Inflammatory macrophage treated with lipopolysaccharide for 1 hour (primary cell): ENCODE measurements at places on chromosomes 5 and 9.

- DNase-seq: no peak
Measured at GRCh38 chr5:3214838-3215374, 380.7 kb upstream of the IRX1 start.

DNA sequence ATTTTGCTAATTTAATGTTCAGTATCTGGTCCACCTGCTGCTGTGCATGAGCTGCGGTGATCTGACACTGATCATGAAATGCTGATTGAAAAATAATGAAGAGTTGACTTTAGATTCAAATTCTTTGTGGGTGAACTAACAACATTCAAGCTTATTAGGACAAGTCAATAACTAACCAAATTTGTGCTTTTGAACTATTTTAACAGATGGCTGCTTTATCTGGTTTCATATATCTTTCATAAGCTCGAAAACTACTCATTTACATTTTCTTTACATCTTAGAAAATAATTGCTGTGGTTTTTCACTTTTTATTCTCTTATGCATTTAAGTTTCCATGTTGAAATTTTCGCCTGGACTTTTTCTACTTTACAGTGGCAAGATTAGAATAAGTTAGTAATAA is 274.8 kb upstream of the CCNG1 start:
- DNase-seq: no peak

GRCh38 chr9:128497824-128498610 is 6.5 kb upstream of the GLE1 start:
- no peak for DNase-seq

DNA sequence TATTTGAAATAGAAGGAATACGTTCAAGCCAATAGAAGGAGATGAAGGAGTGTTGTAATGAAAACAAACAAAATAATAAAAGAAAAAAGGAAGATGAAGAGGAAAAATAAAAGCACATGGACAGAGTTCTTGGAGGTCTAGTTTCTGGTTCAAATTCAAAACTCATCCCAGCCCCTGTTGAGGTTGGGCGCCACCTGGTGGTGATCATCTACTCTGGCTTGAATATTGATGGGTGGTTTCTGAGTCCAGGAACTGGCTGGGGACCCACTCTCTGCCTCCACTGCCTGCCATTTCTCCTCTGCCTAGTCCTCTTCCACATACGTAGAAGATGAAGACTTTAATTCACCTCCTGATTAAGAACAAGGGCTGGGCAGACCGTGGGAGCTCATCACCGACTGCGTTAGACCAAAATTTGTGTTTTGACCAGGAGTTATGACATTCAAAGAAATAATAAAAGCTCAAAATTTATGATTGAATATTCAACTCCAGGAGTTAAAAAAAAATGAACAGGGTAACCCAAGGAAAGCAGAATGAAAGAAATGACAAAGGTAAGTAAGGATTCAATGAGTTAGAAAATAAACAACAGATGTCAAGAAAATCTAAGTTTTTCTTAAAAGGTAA is 99.0 kb upstream of the SLC1A3 start:
- peak; percentile 48 for DNase-seq

GRCh38 chr9:121876255-121876654 is 216.9 kb downstream of the TTLL11 start:
- no peak for DNase-seq

DNA sequence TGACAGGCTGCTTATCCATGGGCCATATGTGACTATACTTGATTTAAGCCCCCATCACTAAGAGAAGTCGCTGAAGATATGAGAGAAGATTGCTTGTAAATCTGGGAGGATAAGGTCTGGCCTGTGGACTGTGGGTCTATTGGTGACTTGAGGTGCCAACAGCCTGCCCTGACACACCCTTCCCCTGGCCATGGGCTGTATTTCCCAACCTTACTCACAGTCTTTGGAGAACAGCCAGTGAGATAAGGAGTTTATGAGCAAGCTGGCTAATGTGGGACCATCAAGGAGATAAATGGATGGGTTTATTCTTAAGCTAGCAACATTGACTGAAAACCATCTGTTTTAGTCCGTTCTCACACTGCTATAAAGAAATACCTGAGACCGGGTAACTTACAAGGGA is 231.3 kb downstream of the ZSWIM6 start:
- DNase-seq: no peak

DNA sequence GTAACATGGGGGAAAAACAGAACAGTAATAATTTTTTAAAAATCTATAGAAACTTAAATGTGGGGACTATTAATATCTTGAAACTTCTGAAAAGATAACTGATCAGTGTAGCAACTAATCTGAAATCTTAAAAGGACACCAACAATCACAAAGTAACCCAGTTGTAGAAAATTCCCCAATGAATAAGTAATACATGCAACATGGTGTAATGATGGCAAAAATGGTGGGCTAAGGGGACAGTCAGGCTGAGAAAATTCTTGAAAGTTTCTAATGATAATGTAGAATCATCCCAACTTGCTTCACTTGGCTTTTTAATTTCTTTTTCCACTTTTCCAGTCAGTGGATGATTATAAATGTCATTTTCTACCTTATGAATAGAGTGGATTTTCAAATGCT is 5.4 kb downstream of the NFIL3 start:
- DNase-seq: no peak

DNA sequence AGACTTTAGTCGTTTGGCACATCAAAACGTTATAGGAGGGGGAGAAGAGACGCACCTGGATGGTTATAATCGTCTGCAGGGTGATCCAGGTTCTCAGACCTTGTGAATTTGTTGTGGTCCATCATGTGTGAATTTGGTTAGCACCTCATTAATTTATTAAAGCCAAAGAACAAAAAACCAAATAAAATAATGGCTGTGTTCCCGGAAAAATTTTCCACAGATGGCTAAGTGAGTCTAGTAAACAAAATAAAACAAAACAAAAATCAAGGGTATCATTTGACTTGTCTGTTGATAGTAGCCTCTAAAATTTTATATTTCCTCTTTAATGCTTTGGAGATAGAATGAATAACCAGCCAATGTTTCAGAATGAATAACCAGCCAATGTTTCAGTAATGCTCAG is 119.7 kb downstream of the ACTBL2 start:
- no peak for DNase-seq

- DNase-seq: no peak
Measured at GRCh38 chr5:51479840-51480239, 96.6 kb downstream of the ISL1 start.

DNA sequence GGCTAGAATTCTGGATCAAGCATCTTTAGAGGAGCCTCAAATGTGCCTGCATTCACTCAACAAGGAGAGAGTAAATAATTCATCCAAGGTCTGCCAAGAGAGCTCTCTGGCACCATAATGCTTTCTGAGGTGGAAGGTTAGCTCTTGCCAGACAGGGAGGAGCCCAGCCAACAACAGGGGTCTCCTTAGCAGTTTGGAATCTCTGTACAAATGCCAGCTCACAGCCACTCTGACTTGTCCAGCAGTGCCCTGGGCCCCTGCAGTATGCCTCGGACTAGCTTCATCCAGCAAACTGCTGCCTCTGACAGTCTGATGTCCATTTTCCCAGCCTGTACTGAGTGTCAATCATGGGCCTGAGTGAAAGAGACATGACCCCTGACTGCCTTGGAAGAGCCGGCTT is 127.2 kb upstream of the SLC44A1 start:
- DNase-seq: no peak

DNA sequence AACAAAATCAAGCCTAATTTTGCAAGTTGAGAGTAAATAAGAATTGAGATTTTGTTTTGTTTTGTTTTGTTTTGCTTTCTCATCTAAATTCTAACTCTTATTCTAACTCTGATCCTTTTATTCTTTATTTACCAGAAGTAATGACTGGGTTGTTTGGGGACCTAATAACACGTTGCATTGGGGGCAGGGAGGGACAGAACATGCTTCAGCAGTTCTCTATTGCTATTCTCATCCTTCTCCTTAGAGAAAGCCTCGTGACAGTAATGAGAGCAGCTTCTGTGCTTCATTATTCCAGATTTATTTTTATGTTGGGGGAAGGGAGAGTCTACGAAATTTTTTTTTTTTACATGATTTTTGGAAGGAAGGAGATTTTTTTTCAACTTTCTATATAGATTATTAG is 21.1 kb downstream of the CPEB4 start:
- DNase-seq: no peak

DNA sequence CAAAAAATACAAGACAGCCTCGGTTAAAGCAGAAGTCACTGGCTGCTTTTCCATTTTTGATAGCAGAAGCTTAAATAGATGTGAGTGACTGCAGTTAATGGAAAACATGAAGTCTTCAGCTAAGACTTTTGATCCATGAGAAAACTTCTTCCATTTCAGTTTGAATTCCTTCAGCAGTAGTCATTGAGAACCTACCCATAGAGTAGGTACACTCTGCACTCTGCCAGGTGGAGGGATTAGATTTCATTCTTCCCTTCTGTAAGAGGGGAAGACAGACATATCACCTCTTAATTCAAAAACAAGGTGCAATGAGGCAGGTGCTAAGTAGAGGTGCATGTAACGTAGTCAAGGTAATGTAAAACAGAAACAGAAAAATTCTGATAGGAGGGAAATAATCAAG is 26.7 kb upstream of the XPA start:
- DNase-seq: no peak

GRCh38 chr9:21804331-21804730 is 1.9 kb downstream of the MTAP start:
- no peak for DNase-seq

DNA sequence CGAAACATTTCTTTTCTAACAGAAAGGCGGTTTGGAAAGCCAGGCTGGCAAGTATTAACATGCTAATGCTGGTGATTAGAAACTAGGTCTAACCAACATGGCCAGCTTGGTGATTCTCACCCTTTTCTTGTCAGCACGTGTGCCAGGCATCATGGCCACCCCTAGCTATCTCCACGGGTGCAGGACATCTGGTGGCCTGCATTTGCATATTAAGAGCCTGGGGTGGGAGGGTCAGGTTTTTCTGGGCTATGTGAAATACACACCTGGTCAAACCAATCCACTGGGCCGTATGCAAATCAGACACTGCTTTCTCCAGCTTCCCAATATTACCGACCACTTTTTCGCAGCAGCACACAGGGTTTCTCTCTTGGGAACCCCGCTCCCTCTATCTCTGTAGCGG is 612.1 kb downstream of the PTPRD start:
- DNase-seq: no peak

GRCh38 chr9:3929345-3930047 is 370.4 kb downstream of the GLIS3 start:
- no peak for DNase-seq

GRCh38 chr9:128051932-128052709 is 15.0 kb downstream of the NAIF1 start:
- DNase-seq: no peak

DNA sequence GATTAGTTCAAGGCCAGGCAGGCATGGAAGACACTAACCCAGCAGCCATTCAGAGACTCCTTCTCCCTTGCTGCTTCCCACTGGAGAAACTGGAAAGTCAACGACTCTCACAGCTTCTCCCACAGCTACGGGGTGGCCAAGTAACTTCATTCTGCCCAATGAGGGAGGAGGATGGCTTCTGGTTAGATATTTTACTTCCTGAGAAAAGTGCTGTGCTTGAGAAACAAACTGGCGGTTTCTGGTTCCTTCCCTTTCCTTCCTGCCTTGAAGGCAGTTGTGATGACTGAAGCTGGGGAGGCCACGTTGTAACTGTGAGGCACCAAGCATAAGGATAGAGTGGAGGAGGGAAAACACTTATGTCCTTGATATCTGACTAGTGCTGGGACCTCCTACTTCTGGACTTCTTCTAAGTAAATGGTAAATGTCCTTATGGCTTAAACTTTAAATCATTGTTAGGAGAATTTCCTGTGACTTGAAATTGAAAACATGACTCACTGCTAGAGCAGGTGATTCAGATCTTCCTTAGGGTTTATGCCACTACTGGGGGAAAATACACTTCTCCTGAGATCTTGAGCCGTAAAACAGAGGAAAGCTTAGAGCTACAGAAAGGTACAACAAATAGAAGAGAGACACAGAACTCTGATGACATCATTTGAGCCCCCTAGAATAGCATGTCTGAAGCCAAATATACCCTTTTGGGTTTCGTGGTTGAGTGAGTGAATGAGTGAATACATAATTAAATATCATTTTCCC is 3.1 kb upstream of the GNPDA1 start:
- DNase-seq: peak; percentile 68

DNA sequence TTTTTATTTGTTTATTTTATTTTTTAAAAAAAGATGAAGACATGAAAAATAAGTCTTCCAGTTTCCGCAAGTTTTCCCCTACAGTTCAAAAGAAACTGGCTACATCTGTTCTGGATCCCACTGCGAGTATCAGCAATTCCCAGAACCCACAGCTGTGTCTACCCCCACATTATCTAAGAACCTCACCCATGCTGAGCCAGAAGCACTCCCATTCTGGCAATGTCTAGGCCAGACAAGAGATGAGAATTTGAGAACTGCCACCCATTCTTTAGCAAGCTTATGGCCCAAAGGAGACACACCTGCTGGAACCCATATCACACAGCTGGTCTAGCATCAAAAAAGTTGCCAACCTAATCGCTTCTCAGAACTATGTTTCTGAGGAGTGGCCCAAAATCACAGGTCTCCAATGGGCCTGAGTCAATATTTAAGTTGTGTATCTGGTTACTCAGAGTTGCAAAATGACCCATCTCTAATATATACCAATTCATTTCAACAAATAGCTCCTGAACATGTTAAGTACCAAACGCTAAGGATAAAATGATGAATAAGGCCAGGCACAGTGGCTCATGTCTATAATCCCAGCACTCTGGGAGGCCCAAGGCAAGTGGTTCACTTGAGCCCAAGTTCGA is 27.1 kb downstream of the MTMR12 start:
- DNase-seq: no peak

GRCh38 chr5:116145416-116145815 is 60.6 kb downstream of the COMMD10 start:
- DNase-seq: no peak

- no peak for DNase-seq
Measured at GRCh38 chr5:57955511-57955910, 472.9 kb upstream of the ACTBL2 start.

DNA sequence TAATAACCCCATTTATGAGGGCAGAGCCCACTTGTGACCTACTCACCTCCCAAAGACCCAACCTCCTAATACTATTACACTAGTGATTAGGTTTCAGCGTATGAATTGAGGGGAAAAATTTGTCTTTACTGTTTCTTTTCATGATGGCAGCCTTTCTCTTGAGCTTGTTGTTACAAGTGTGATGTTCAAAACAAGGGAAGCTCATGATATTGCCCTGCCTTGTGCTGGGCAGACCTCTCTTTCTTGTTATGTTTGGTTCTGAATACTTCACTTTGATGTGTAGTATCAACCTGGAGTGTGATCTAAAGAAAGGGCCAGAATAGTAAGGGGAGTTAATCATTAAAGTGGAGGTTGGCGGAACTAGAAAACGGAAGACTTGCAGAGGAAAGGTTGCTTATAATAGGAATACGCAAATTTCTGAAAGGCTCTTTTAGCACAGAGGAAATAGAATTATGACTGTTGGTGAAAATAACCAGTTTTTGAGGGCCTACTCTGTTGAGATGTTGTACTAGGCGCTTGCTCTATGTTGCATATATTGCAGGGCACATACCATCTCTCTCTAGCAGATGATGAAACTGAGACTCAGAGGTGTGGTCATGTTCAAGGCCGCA is 68.2 kb downstream of the MELK start:
- DNase-seq: no peak

GRCh38 chr9:110323818-110324217 is 13.8 kb downstream of the TXNDC8 start:
- DNase-seq: no peak

- DNase-seq: no peak
Measured at GRCh38 chr5:93722588-93722987, 18.8 kb downstream of the POU5F2 start.

- no peak for DNase-seq
Measured at GRCh38 chr5:91865915-91866314, 482.8 kb upstream of the ARRDC3 start.

GRCh38 chr9:124863371-124863871 is 1.5 kb downstream of the ARPC5L start:
- DNase-seq: no peak

- DNase-seq: no peak
Measured at GRCh38 chr5:6680922-6681321, 32.3 kb upstream of the TENT4A start.
